ENCODE measurements at places on chromosomes 2 and 18.

DNA sequence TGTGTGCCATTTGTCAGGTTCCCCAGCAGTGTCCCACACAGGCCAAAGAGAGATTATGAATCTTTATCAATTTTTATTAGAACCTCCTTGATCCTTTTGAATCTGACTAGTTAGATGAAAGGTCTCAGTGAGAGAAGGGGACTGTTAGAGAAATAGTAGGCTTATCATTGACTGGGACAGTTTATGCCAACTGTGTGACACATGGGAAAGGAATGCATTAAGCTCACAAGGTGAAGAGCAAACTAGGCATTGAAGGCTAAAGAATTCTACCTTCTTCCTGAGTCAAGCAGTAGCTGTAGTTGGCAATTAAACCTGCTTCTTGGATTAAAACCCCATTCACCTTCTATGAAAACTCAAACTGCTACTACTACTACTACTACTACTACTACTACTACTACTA is 389.6 kb upstream of the CDH19 start:
- no peak for DNase-seq

DNA sequence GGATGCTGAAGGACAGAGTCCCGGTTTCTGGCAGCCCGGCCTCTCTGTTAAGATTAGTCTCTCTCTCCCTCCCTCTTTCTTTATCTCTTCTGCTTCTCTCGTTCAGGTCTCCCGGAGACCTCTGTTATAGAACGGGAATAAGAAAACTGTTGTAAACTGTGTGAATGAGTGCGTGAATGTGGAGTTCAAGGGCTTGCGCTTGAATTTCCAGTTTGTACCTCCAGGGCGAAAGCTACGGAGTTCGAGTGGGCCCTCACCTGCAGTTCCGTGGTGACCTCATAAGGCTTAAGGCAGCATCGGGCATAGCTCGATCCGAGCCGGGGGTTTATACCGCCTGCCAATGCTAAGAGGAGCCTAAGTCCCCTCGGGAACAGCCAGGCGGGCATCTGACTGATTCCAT is 26.4 kb downstream of the SKA1 start:
- DNase-seq, result no peak

GRCh38 chr2:128362889-128363228 is 44.2 kb upstream of the HS6ST1 start:
- DNase-seq, result no peak

DNA sequence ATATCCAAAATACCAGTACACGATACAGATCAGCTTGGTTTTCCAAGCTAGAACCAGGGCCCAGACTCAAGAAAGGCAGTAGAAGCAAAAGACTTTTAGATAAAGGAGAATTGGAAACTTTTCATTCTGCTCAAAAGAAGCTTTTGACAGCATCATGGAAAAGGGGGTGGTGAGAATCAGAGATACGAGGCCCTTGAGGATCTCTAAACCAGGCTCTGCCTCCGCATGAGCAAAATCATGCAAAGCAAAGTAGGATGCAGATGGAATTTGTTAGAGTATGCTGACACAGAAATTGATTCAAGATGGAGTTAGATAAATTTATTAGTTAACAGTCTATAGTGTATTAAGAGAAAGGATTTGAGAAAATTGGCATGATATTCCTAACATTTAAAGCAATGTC is 39.8 kb downstream of the FAM98A start:
- no peak for DNase-seq

DNA sequence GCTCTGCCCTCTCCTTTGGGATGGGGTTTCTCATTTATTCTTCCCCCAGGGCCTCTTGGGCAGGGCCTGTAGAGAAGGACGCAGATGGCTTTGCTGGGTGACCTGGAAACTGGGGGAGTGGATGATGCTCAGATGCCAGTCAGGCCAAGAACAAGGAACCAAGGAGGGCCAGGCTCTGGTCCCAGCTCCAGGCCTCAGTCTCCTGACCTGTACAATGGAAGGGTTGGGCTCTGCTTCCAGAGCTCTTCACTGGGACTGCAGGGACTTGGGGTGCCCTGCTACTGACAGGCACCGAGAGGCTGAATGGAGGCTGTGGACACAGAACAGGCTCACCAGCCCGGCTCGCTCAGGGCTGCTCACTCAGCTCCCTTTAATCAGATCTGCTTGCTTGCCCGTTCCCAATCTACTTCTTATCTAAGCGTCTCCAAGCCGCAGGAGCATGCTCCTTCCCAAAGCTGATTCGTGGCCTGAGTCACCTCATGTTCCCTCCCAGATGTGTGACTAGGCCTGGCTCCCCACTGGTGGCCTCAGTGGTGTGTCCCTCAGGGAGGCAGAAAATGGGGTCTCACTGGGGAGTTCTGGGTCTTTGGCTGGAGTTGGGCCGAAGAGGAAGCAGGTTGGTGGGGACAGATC is 82.6 kb upstream of the ODC1 start:
- no peak for DNase-seq

GRCh38 chr18:1438458-1438910 is 533.8 kb downstream of the ADCYAP1 start:
- DNase-seq, result no peak

DNA sequence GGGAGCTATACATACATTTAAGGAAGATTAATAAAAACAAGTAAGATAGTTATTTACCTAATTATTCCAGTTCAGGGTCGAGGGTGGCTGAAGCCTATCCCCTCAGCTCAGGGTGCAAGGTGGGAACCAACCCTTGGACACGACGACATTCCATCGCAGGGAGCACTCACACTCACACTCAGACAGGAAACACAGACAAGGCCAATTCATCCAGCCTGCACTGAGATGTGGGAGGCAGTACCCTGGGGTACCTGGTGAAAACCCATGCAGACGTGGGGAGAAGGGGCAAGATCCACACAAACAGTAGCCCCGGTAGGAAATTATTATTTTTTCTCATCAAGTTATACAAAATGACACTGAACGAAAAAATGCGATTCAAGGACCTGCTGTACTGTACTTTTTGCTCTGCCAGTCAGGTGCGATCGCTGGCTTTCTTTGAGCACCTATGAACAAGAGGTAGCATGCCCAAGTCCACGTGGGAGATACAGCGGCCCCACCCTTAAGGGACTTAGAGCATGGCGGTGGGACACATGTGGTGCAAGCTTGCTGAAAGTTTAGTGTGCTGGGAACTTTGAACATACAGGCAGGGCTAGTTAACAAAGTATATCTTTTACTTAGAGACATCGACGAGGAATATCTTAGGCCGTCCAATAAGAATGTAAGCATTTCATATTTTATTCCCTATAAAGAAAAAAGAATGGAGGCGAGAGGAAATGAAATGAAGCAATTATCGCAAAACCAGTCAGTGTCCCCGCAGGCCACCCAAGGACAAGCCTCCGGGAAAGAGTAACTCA is 624 bp downstream of the METTL8 start:
- DNase-seq, result no peak

GRCh38 chr2:235551965-235552364 is 58.1 kb downstream of the AGAP1 start:
- no peak for DNase-seq
